Breast epithelium (tissue), 4 donors: ENCODE measurements at places on chromosomes 6 and 20.

- no peak for DNase-seq
Measured at GRCh38 chr6:42193491-42193894, 1.3 kb downstream of the GUCA1B start.

GRCh38 chr6:28719275-28719940 lies 193.7 kb downstream of the GPX5 start:
- DNase-seq, result no peak

DNA sequence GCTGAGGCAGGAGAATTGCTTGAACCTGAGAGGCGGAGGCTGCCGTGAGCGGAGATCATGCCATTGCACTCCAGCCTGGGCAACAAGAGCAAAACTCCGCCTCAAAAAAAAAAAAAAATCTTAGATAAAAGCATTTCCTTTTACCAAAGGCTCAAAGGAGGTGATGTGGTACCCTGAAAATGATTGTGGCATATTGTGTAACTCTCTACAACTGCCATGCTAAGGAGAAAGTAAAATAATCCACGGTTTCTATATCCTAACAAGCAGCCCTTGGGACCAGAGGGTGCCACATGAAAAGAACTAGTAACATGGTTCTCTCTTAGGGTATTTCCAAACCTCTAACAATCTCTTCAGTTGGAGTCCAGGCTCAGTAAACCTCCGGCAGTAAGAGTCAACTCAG lies 38.8 kb upstream of the SLA2 start:
- no peak for DNase-seq

DNA sequence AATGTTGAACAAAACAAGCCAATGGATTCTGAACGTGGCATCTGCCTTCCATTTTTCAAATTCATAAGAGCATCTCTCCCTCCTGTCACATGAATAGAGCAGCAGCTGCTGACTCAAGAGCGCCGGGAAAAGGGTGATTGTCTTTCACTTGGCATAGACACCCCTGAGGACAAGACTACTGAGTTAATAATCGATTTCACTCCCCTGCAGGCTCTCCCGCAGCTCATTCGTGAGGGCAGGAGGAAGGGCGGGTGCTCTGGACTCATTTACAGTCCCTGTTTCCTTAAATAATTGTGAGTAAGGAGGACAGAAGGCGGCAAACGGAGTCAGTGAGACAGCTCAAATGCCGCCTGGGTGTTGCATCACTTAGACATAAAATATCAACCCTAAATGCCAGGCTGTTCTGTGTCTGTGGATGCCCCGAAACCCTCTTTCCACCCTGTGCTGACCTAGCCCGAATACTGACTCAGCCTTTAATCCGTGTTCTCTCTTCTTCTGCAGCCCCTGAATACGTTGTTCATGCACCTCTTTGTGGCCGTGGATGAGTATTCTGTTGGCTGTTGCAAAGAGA lies 21.6 kb downstream of the CFAP61 start:
- no peak for DNase-seq
